ENCODE measurements at places on chromosomes 5 and 9.

GRCh38 chr9:80945436-80945835 lies 743.9 kb downstream of the TLE1 start:
- no peak for DNase-seq

- no peak for DNase-seq
Measured at GRCh38 chr5:6397536-6398269, 19.4 kb upstream of the MED10 start.

GRCh38 chr5:4880304-4880741 lies 259.8 kb upstream of the ADAMTS16 start:
- DNase-seq, result no peak

DNA sequence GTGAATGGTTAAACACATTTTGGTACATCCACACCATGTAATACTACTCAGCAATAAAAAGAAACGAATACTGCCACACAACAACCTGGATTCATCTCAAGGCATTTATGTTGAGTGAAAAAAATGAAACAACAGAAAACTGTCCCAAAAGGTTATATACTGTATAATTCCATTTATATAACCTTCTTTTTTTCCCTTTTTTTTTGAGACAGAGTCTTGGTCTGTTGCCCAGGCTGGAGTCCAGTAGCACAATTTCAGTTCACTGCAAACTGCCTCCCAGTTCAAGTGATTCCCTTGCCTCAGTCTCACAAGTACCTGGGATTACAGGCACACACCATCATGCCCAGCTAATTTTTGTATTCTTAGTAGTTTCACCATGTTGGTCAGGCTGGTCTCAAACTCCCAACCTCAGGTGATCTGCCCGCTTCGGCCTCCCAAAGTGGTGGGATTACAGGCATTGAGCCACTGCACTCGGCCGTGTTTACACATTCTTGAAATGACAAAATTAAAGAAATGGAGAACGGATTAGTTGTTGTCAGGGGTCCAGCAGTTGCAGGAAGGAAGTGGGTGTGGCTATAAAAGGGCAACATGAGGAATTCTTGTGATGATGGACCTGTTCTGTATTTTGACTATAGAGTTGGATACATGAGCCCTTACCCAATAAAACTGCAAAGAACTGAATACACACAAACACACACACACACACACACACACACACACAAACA lies 17.4 kb downstream of the PPP6C start:
- DNase-seq, result no peak

- no peak for DNase-seq
Measured at GRCh38 chr5:84536797-84537196, 152.1 kb upstream of the EDIL3 start.

- no peak for DNase-seq
Measured at GRCh38 chr9:137772281-137772873, 105.2 kb upstream of the CACNA1B start.

DNA sequence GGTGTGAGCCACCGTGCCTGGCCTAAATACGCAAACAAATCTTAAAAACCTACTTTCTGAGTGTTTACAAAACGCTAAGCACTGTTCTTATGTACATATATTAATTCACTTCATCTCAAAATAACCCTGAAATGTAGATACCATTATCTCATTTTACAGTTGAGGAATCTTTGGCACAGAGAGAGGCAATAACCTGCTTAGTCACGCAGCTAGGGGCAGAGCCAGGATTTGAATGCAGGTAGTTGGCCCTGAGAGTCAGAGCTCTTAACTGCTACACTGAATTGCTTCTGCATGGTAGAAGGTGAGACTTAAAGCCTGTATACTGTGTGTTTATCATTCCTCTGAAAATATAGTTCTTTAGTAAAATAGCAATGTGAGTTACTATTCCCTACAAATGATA lies 21.9 kb downstream of the ARHGEF37 start:
- DNase-seq, result no peak

DNA sequence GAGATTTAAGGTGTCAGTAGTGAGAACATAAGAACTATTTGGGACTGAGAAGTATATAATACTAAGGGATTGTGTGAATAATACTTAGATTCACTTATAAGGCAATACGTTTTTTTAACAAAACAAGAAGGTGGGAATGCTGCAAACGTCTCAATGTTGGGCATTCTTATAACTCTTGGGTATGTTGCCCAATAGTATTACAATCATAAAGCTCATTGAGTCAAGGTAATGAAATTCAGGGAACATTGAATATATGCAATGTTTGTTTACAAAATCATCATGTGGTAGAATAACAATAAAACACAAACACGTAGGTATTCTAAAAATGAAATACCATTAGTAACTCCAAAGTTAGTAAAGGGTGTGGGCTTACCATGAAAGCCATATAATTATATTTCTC lies 400.7 kb downstream of the KIAA0825 start:
- no peak for DNase-seq

DNA sequence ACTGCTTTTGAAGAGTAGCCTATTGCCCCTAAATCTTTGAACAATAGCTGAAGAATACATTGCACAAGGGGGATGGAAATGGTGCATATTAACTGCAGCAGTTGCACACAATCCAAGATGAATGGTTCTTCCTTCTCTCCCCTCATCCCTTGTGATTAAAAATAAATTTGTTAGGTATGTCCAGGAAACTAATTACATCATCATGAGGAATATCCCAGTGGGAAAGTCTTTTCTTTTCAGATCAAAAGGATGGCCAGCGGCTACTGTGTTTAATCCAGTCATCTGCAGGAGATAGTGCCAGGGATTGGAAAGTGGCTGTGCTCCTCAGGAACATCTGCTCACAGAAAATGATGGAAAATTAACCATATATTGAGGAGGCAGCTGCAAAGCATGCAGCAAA lies 508.4 kb upstream of the SEMA6A start:
- DNase-seq, result no peak

GRCh38 chr9:3507395-3508077 lies 18.3 kb downstream of the RFX3 start:
- DNase-seq, result no peak

GRCh38 chr9:109888695-109889094 lies 108.7 kb downstream of the PALM2AKAP2 start:
- DNase-seq, result no peak

- no peak for DNase-seq
Measured at GRCh38 chr5:59367791-59368394, 525.6 kb downstream of the PDE4D start.

DNA sequence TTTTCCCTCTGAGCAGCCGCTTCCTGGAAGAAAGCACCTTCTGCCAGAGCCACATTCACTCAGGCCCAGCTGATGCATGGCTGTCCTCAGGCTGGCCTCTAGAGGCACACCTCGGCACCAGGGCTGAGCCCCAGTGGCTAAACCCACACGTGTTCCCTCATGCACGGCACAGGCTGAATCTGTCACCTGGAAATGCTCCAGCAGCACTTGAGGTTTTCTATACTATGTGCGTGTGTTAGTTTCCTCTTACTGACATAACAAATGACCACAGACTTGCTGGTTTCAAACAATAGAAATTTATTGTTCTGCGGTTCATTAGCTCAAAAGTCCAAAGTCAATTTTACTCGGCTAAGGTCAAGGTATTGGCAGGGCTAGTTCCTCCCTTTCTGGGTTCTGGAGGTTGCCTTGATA lies 141.4 kb downstream of the LRRC70 start:
- DNase-seq, result no peak

DNA sequence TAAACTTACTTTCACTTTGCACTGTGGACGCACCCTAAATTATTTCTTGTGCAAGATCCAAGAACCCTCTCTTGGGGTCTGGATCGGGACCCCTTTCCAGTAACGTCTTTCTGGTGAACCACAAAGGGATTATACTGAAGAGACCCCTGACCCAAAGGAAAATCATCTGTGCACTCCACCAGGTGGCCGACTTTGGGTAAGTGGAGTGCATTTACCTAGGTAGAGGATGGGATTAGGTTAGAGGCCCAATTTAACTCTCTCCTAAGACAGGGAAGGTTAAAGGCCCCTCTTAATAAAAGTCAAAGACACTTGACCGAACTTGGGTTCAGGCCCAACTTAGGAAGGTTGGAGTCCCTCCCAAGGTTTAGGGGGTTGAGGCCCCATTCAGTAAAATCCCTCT lies 8.2 kb upstream of the PAIP1 start:
- no peak for DNase-seq

- peak; percentile 54 for DNase-seq
Measured at GRCh38 chr5:91313757-91314673, 69.1 kb downstream of the ARRDC3 start.

DNA sequence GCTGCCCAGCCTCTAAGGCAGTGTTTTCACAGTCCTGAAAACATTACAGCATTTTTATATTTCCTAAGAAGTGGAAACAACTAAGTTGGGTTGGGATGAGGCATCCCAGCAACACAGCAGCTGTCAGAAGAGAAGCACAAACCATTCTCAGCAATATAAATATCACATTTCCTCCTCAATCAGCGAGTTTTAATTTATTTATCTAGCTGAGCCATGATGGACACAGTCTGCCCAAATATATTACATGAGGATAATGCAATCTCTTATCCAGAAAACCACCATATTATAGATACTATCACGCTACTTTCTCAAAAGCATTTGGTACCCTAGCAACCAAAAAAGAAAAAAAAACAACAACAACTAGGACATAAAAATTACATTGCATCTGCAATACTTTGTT lies 158.5 kb downstream of the FSTL4 start:
- DNase-seq, result no peak

- DNase-seq, result no peak
Measured at GRCh38 chr9:133691191-133691590, 47.0 kb downstream of the SARDH start.

- no peak for DNase-seq
Measured at GRCh38 chr9:112086627-112087026, 88.5 kb downstream of the SUSD1 start.

Data from activated T-helper 1 cell treated with anti-CD3 and anti-CD28 coated beads, Interleukin-2, amount 50 U/mL, for 16 hours (primary cell).